ENCODE measurements at places on chromosomes 6 and 20. TPM values are rescaled to one million over a fixed set of nuclear protein-coding genes. Genes with fewer than 3 reads are reported as not detected.
A peak's percentile ranks its signal among the peaks of the same experiment; 100 is the strongest.

- H3K27ac ChIP-seq, result no peak overlapping the region
- H3K4me3 ChIP-seq, result no peak overlapping the region
- H3K36me3 ChIP-seq, result no peaks in the 10 kb centered on the region
- no peaks in the 10 kb centered on the region for H3K4me1 ChIP-seq
- DNase-seq, result no peak
- H3K27me3 ChIP-seq, result no peaks in the 10 kb centered on the region
Measured at GRCh38 chr6:18763086-18763485, 375.9 kb downstream of the RNF144B start.

DNA sequence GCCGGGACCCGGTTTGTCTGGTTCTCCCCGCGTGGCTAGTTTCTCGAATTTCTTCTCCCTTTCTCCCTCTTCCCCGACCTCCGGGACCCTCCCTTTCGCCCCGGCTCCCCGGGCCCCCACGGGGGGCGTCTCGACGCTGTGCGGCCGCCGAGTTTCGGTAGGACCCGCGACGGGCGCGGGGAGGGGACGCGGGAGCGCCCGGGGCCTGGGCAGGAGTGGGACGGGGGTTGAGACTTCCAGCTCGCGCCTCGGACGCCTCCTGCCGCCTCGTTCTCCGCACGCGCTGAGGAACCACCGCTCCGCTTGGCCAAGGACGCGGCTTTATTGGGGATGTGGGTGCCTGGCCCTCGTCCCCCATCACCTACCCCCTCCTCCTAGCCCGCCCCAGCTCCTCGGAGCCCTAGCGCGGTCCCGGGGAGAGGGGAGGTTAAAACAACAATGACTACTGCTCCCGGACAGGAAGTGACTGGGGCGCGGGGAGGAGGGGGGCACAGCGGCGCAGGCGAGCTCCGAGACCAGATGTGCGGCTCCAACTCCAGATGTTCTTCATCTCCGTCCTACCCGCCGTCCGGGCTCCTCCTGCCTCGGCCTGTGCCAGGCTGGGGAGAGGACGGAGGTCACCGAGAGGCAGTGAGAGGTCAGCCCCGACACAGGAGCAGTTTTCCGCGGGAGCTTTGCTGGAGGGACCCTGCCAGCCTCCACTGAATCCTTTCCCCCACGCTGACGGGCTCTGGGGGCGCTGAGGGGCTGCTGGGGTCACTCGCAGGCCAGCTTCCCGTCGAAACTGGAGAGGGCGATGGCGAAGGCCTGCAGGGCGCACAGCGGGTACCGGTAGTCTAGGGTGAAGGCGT is 917 bp upstream of the TEAD3 start:
- H3K27me3 ChIP-seq, result no peaks in the 10 kb centered on the region
- H3K4me3 ChIP-seq, result peak overlapping the region; percentile 70
- H3K4me1 ChIP-seq, result peaks cover 32% of the 10 kb centered on the region
- DNase-seq, result no peak

DNA sequence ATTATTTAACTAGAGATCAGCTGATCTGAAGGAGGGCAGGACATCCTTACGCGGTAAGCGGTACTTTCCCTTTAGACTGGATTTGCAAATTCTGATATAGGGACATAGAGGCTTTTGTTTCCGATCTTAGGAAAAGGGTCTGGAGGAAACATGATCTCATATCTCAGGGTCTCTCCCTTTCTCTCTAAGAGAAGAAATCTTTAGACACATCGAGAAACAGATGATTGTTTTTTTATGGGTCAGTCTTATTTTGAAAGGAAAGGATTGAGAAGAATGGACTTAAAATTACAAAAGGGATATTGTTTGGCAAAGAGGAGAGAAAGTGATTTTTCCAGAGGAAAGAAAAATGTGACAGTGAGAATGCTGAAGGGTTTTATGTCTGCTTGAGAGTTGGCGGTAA is 83.9 kb upstream of the OGFRL1 start:
- H3K36me3 ChIP-seq, result no peaks in the 10 kb centered on the region
- no peaks in the 10 kb centered on the region for H3K4me1 ChIP-seq
- H3K27me3 ChIP-seq, result no peaks in the 10 kb centered on the region
- H3K4me3 ChIP-seq, result no peak overlapping the region

- no peak overlapping the region for H3K27ac ChIP-seq
- no peak for DNase-seq
- no peaks in the 10 kb centered on the region for H3K27me3 ChIP-seq
- H3K36me3 ChIP-seq, result no peaks in the 10 kb centered on the region
- H3K4me1 ChIP-seq, result no peaks in the 10 kb centered on the region
- no peak overlapping the region for H3K4me3 ChIP-seq
Measured at GRCh38 chr6:150735341-150735851, 130.1 kb upstream of the MTHFD1L start.

- H3K36me3 ChIP-seq, result no peaks in the 10 kb centered on the region
- no peak for DNase-seq
- H3K4me3 ChIP-seq, result no peak overlapping the region
- H3K27ac ChIP-seq, result no peak overlapping the region
- no peaks in the 10 kb centered on the region for H3K4me1 ChIP-seq
- H3K27me3 ChIP-seq, result no peaks in the 10 kb centered on the region
Measured at GRCh38 chr6:118223316-118223715, 316.3 kb downstream of the SLC35F1 start.

DNA sequence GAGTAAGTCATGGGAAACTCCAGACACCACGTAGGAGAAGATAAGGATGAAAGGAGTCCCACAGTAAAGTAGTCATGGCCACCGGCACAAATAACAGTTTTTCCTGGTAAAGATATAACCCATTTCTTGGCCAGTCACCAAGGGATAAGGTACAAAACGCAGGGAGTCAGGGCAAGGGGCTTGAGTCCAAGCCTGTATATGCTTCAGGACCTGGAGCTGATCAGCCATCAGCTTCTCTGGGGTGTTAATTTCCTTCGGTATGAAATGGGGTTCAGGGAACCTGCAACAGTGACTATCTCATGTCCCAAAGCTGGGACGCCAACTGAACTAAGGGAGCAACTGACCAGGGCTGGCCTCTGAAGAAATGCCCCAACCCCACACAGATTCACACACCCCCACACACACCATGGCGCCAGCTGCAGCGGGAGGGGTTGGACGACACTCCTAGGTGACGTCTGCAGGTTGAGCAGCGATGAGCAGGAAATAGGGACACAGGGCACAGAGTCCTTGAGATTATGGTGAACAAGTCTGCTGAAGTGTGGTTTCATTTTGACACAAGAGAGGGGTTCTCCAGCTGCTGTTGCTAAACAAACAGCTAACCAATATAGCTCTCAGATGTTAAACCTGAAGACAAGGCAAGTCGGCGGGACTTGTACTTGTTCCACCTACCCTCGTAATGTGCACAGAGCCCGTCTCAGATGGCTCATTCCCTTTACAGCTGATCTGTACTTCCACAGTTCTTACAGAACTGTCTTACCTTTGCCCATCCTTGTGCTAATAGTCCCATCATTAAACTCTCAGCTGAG is 7.4 kb upstream of the ADTRP start:
- H3K27me3 ChIP-seq, result no peaks in the 10 kb centered on the region
- no peak overlapping the region for H3K4me3 ChIP-seq
- DNase-seq, result no peak
- H3K4me1 ChIP-seq, result peaks cover 6% of the 10 kb centered on the region

CD40 gene
- 13.4 TPM for polyA plus RNA-seq

COL20A1 gene
- not detected for polyA plus RNA-seq

TREML1 gene
- 0.51 TPM for polyA plus RNA-seq

IMPG1 gene
- polyA plus RNA-seq, result not detected

CDKN1A gene
- 355 TPM for polyA plus RNA-seq

OR2H1 gene
- polyA plus RNA-seq, result not detected
